GM20000 (cell line): ENCODE measurements at places on chromosomes 7 and 10.

DNA sequence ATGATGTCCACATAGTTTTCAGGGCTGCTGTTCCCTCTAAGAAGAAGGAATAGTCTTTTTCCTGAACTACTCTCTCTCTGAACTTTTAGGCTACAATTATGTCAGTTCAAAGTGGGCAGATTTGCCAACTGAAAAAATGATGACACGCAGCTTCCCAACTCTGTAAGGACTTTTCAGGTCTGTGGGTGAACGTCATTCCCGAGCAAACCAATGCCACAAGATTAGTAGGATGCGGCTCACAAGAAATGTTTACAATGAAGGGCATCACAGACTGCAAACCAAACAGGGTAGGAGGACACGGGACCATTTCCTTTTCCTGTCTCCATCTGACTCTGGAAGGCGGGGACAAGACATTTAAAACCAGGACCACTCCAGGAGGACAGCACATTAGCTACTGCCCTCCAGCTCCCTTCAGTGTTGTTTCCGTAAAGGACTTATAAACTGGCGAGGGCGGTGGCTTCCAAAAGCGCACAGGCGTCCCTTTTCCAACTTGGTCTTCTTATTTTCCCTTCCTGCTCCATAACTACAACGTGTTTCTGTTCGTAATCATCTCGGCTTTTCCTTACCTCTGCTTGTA is 539 bp upstream of the MKLN1 start:
- peak; percentile 42 for DNase-seq

GRCh38 chr7:6133249-6133648 is 102.1 kb downstream of the ANKRD61 start:
- no peak for DNase-seq

- no peak for DNase-seq
These were observed 70.5 kb downstream of the HOXA1 start for GRCh38 chr7:27025270-27025669.

DNA sequence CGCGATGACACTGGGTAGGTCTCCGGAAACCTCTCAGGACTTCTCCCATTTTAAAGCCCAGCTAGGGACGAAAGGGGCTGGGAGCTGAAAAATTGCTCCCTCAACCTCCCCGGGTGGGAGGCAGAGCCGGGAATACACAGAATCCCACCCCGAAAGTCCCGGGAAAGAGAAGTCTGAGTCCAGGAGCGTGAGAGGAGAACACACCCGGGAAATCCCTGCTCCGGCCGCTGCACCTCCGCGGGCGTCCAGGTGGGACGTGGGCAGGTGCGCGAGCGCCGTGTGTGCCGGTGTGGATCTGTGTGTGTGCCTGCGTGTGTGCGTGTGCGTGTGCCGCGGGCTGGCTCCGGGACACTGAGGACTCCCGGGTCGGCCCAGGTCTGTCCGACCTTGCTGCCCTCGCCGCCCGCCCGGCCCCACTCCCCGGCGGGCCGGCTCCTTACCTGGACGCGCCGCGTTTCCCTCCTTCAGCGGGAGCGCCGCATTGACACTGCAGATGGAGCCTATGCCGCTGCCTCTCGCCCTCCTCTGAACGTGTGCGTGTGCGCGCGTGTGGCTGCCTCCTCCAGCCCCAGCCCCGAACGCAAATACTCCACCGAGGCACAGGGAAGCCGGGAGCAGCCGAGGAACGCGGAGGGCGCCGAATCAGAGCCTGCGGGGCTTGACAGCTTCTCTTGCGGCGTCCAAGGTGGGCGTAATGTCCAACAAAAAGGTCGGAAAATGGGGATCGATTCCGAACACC is at the start of gene PLXNA4:
PLXNA4 (minus strand) TSS at position 489 of the 739 bp plus-strand sequence. CDS start 67,777 bp downstream, outside the sequence.
- no peak for DNase-seq
